ENCODE measurements at places on chromosomes 12 and 14.
A peak's percentile ranks its signal among the peaks of the same experiment; 100 is the strongest.

- no peak for DNase-seq
Observed at GRCh38 chr14:86933958-86934595, 1058.9 kb downstream of the GALC start.

DNA sequence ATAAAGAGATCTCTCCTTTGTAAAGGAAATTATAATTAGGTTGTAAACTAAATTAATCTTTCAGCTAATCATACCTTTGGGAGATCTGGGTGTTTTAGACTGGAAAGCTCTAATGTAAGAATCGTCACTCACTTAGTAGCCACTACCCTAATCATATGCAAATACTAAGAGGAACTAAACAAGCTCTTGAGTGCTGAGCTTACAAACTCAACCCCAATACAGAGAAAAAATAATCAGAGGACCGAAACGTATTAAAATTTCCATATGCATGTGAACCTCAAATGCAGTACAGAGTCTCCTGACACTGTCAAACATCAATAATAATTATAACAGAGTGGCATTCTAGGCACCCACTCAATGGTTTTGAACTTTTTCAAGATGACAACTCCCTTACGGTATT, 235.3 kb upstream of the FOXN3 start:
- no peak for DNase-seq

GRCh38 chr12:62957233-62957953, 22.4 kb upstream of the PPM1H start:
- DNase-seq = no peak

- no peak for DNase-seq
Observed at GRCh38 chr14:22837114-22837749, 847 bp downstream of the MMP14 start.

GRCh38 chr12:92414170-92415070, 268.8 kb upstream of the BTG1 start:
- no peak for DNase-seq

GRCh38 chr12:131466306-131466705, 244.6 kb upstream of the SFSWAP start:
- DNase-seq = no peak

DNA sequence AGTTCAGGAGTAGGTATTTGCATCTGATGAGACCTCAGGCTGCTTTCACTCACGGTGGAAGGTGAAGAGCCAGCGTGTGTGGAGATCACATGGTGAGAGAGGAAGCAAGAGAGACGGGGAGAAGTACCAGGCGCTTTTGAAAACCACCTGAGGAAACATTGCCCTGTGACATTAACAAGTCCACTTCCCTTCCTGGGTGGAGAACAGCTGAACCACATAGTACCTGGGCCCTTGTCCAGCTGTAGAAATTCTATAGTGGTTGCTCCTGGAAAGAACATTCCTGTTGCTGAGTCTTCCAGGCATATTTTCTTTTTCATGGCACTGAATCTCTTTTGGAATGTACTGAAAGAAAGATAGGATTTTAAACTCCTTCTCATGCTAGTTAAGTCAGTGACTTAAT, 87.3 kb upstream of the RIN3 start:
- DNase-seq = no peak

- DNase-seq = no peak
Observed at GRCh38 chr12:65362234-65363031, 84.0 kb downstream of the MSRB3 start.

DNA sequence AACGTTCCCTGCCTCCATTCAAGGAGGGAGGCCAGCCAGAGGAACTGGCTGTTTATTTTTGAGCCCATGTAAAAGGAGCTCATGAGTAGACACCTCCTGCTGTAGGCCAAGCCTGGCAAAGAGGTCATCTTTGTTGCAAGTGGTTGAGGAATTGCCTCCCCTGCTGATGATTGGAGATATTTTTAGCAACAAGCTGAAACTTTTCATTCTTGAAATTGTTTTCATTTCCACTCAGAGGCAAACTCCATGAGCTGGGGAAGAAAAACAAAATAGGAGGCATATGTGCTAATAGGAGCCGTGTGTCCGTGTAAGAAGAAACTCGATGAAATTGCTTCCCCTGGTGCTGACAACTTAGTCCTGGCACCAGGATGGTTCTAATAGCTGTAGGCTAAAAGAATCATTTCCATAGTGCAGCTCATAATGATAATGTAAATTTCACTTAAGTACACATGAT, 440.1 kb upstream of the FAR2 start:
- no peak for DNase-seq

- DNase-seq = no peak
Observed at GRCh38 chr12:77133566-77133965, 68.2 kb upstream of the E2F7 start.

DNA sequence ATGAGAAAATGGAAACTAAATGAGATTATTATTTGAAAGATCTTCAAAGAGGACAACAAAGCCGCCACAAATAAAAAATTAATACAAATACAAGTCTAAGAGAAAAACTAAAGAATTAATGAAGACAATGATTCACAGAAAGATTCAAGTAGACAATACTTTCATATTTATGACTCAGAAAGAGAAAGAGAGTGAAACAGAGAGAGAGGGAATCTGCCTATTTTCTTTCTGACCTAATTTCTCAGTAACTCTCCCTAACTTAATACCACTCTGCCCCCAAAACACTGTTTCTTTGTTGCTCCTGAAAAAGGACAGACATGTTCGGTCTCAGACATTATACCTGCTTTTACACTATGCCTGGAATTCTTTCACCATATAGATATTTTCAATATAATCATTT, 259.1 kb downstream of the SLC6A15 start:
- no peak for DNase-seq

DNA sequence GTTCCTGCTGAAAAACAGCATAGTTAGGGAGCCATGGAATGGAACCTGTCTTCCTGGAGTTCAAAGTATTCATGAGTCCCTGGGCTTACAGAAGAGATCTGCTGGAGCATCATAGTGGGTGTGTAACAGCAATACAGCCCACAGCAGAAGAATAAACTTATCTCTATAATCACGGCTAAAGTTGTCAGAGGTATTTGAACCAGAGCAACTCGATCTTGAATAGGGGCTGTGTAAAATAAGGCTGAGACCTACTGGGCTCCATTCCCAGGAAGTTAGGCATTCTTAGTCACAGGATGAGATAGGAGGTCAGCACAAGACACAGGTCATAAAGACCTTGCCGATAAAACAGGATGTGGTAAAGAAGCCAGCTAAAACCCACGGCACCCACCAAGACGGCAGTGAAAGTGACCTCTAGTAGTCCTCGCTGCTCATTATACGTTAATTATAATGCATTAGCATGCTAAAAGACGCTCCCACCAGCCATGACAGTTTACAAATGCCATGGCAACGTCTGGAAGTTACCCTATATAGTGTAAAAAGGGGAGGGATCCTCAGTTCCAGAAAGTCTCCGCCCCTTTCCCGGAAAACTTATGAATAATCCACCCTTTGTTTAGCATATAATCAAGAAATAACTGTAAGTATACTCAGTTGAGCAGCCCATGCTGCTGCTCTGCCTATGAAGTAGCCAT, 223.4 kb downstream of the PCNX1 start:
- DNase-seq = no peak

DNA sequence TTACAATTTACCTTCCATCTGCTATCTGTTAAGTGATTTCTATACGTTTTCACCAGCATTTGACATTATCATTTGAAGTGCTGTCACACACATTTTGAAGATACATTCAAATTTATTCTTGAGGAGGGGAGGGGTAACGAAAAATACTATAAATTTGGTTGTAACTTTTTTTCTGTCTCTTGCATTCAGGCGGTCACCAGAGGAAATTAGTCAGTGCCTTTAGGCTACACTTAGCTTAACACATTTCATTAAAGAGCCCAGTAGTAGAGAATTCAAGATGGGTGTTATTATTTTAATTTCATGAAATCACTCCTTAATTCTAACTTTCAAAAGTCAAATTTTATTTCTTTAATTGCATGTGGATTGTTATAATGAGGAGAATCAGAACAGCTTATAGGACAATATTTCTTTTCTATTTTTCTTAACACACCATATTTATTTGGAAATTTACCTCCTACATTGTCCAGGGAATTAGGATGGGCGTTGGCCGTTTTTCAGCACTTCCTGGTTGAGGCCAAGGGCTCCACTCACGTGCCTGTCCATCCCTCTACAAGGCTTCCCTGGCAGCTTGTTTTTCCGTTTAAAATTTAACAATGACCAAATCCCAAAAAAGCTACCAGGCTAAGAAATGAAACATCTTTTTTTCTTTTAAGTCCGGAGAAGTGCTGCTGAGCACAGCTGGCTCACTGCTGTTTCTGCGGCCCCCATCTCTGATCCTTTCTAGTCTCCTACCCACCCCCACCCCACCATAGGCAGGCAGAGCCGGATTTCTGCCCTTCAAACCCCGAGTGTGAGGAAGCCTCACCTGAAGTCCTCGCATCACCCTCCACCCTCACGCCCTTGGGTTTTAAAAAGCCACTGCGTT, 1.1 kb upstream of the FAR2 start:
- DNase-seq = no peak

- DNase-seq = no peak
Observed at GRCh38 chr12:90064852-90065801, 356.5 kb upstream of the ATP2B1 start.

DNA sequence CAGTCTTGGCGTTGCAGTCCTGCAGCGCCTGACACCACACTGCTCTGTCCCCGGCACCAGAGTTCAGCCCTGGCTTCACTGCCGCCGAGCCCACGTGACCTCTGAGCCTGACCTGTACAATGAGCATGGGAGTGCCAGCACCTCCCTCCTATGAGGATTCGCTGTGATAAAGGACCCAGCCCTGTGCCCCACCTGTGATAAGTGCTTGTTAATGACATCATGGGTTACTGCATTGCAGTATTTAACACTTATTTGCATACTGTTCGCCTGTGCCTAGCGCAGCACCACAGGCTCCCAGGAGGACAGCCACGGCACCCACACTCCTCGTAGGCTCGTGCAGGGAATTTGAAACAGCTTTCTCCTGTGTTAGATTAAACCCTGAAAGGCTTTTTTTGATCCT, 118.2 kb upstream of the GSC start:
- no peak for DNase-seq

- no peak for DNase-seq
Observed at GRCh38 chr14:105940534-105941225, 414.3 kb downstream of the TMEM121 start.

GRCh38 chr14:34013721-34014060, 62.8 kb upstream of the EGLN3 start:
- DNase-seq = no peak

- no peak for DNase-seq
Observed at GRCh38 chr12:95551305-95551704, at the start of gene USP44. Gene USP44 (minus strand): TSS chr12:95551476. CDS start chr12:95534256, 17,220 bp downstream.

DNA sequence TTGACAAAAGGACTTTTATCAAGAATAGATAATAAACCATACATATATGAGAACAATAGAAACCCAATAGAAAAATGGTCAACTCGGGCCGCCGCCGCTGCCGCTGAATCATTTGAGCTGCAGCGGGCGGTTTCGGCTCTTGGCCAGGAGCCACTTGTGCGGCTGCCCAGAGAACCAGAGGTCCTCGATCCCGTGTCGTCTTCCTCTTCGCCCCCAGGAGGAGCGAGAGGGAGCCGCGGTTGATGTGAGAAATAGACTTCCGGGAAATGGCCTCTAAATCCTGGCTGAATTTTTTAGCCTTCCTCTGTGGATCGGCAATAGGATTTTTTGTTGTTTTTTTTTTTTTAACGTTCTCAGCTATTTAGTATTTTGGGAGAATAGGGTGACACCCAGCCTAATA, 44.8 kb downstream of the CPSF6 start:
- DNase-seq = peak; percentile 4

DNA sequence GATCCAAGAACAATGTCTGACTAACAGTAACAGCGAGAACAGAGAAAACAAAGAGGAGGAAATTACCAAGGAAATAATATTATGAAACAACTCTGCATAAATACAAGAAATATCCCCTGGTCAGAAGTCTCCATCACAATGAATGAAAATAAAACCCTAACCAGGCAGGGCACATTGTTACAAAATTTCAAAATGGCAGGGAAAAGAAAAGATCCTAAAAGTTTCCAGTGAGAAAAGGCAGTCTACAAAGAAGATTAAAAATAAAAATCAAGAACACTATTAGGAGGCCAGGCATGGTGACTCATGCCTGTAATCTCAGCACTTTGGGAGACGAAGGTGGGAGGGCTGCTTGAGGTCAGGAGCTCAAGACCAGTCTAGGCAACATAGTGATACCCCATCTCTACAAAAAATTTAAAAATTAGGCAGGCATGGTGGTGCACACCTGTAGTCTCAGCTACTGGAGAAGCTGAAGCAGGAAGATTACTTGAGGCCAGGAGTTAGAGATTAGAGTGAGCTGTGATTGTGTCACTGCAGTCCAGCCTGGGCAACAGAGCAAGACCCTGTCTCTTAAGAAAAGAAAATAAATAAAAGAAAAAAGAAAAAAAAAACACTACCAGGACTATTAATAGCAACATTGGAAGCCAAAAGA, 47.8 kb downstream of the FERMT2 start:
- no peak for DNase-seq

GRCh38 chr14:58104808-58105207, 47.2 kb downstream of the ARMH4 start:
- no peak for DNase-seq

DNA sequence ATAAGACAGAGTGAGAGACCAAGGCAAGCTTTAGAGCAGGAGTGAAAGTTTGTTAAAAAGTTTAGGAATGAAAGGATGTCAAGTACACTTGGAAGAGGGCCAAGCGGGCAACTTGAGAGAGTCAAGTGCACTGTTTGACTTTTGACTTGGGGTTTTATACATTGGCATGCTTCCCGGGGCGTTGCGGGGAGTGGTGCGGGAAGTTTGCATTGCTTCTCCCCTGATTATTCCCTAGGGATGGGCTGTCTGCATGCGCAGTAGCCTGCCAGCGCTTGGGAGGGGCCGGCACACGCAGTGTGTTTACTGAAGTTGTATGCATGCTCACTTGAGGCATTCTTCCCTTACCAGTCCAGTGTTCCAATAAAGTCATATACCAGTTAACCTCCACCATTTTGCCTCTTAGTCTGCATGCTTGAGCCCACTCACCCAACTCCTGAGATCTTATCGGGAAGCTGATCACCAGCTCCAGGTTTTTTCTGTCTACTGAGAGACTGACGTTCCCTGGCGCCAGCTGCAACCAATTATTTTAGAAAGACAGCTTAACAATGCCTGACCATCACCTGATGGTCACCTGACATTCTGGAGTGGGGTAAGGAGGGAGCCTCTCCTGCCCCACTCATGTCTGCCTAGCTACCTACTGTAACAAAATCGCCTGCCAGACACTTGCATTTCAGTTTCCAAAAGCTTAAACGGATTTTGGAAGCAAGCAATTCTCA, 53.2 kb downstream of the DACT1 start:
- no peak for DNase-seq

DNA sequence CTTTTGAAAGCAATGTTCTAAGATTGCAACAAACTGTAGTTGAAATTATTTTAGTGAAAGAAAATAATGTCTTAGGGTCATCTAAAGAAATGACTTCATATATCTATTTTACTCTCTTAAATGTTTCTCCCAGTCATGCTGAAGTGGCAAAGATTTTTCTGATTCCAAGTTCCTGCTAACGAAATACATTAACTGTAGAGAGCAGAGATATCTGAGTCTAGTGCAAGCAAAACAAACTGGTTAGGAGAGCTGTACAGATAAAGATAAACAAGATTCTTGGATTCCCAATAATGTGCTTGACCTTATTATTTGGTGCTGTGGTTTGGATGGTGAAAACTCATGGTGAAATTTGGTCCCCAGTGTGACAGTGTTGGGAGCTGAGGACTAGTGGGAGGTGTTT, 199.9 kb upstream of the PWP1 start:
- no peak for DNase-seq

All from stimulated activated CD8-positive, alpha-beta memory T cell treated with anti-CD3 and anti-CD28 coated beads, Interleukin-7, amount 100 ng/mL, for 48 hours (primary cell).